NCI-H187 treated with DMSO at 0.1 percent for 48 hours (cell line): ENCODE measurements at places on chromosomes 11 and 22.

GRCh38 chr22:37472418-37473006 lies 13.7 kb downstream of the MFNG start:
- no peak for DNase-seq

DNA sequence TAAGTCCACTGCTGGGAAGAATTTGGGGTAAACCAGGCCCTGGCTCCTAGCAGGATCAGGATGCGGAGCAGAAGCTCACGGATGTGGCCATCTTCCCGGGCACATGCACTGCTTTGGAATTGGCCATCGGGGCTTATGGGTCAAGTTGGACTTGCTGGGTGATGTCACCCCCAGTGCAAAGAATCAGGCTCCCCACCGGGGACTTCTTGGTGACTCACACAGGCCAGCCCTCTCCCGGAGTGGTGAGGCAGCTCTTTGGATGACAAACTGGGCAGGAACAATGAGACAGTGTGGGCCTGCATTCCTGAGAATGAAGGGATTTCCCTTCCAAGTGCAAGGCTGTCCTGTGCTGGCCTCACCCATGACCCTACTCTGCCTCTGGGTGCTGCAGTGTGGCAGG lies 128.8 kb upstream of the ANO1 start:
- no peak for DNase-seq

DNA sequence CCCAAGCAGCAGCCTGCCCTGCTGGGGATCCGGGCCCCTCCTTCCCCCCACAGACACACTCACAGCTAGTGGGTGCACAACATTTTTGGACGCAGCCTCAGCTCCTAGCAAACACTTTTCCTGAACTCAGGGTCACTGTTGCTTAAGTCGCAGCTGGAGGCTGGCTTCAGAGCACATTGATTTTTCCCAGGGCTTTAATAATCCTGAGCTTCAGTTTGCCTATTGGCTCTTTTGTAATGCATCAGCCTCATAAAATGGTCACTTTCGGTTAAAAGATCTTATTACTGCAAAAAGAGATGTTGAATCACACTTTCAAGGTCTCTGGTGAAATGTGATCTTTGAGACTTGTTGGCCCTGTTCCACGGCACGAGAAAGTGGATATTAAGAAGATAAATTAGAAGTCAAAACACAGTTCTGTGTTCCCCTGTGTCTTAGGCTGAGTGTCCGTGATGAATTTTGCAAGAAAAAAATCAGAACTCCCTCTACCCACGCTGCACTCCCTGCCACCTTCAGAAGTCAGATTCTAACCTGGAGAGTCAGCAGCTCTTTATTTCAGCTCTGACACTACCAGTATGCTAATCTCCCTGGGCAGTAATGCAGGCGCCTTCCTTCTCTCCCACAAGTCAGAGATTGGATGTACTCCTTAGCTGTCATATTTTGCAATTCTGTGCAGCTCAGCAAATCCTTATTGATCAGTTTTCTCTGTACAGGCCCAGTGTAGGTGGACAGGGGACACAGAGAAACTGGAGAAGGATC lies 158.2 kb upstream of the E2F8 start:
- no peak for DNase-seq

DNA sequence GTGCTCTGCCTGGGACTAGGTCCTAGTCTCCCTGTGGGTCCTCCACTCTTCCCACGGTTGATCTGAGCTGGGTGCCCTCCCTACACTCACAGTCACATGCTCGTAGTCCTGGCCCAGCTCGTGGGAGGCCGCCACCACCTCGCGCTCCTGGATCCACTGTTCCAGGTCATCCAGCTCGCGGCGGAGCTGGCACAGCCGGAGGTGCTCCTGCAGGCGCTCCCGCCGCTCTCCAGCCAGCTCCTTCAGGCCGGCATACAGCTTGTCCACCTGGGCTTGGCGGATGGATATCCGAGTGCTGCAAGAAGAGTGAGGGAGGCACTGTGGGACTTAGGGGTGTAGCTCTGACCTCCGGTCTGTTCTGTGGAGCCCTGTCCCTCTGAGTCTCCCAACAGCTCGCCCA lies 14.8 kb upstream of the RBM4B start:
- no peak for DNase-seq

- DNase-seq: no peak
Measured at GRCh38 chr11:14678350-14678749, 34.7 kb downstream of the PDE3B start.

DNA sequence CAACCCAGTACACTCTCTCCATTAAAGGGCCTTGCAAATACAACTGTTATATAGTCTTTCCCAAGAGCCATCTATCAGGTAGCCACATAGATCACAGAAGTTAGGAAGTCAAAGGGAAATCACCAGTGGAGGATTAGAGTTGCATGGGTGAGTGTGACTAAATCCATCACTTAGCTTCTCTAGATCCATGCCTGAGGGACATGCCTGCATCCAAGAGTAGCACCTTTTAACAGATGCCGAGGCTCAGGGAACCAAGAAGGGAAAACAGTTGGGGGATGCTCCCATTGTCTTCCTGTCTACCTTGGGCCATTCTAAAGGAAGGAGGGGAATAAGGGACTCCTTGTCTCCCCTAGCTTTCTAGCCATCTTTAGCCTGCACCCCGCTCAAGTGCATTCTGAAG lies 77.9 kb downstream of the XRRA1 start:
- no peak for DNase-seq

DNA sequence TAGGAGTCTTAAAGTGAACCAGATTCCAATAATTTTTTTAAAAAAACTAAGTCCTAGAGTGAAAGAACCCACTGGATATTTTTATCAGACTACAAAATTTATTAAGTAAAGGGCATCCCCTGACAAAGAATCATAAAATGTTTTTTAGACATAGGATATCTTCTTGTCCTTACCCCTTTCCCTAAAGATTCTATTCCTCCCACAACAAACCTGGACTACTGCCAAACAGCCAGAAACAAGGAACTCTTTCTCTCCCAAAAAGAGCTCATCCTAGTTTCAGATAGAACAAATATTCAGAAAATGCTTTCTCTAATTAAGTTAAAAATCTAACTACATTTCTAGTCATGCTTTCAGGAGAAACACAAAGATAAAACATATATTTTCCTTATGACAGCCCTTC lies 327.1 kb downstream of the FAM181B start:
- no peak for DNase-seq

DNA sequence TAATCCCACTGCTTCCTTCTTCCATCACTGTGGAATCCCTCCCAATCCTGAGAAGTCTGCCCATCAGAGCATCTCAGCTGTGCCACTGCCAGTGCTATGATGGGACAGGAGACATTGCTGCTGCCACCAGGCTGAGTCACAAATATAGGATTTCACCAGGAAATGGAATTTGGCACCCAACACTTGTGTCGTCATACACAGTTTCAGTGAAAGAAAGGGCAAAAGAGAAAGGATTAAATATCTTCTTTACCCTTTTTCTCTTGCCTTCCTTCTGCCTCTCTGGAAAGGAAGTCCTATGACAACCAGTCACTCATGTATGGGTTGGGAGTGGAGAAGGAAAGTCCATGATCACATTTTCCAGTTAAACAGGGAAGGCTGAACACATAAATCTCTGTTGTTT lies 133.4 kb downstream of the SPON1 start:
- DNase-seq: no peak

GRCh38 chr11:94882931-94883330 lies 90.4 kb downstream of the CWC15 start:
- DNase-seq: no peak

- no peak for DNase-seq
Measured at GRCh38 chr22:23752090-23752691, 1.3 kb upstream of the ZNF70 start.

- no peak for DNase-seq
Measured at GRCh38 chr11:23551706-23552105, 691.4 kb upstream of the CCDC179 start.

- DNase-seq: no peak
Measured at GRCh38 chr11:103895106-103895505, 141.3 kb upstream of the DDI1 start.

- DNase-seq: no peak
Measured at GRCh38 chr22:24390576-24390975, 36.8 kb upstream of the ADORA2A start.

DNA sequence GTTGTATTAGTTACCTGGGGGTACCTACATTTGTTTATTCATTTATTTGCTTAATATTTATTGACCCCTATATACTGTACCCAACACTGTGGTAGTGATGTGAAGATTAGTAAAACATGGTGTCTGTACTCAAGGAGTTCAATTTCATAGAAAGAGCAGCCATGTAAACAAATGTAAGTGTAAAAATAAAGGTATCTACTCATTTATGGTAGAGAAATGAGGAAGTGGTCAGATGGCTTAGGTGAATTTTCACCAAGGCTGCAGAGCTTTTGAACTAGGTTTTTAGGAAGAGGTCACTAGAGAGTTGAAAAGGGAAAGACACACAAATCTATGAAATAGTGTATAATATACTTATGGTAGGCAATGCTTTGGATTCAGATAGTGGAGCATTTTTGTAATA lies 11.1 kb downstream of the CTR9 start:
- no peak for DNase-seq

- no peak for DNase-seq
Measured at GRCh38 chr11:77130763-77131513, 2.9 kb downstream of the MYO7A start.

- no peak for DNase-seq
Measured at GRCh38 chr22:28983788-28984441, 77.7 kb downstream of the C22orf31 start.

DNA sequence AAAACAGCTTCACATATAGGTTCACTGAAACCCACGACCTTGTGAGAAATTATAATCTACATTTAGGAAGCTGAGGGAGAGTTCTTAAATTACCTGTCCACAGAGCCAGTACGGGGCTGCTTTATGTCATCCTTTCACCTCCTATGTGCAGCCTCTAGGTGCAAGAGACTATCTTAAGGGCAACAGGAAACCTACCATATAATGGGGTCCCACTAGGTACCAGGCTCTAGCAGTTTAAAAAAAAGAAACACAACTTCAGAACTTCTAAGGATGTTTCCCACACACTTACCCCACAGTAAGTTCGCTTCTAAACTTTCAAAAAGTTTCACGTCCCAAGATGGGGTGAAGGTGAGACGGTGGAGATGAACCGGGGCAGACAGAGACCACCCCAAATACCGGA lies 573 bp downstream of the STK33 start:
- DNase-seq: no peak

DNA sequence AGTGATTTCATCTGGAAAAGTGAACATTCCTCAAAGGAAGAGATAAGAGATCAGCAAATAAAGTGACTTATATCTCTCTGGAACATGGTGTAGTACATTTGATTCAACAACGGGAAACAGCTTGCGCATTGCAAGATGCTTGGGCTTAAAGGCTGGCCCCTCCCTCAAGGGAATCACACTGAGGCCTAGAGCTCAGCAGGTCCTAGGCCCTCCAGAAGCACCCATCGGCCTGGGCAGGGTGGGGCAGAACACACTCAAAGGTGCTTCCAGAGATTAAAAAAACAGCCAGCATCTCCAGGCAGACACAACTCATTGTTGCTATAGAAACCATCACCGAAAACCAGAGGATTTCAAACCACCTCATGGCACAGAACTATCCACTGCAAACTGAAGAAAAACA lies 69.0 kb upstream of the ARFGAP3 start:
- no peak for DNase-seq

DNA sequence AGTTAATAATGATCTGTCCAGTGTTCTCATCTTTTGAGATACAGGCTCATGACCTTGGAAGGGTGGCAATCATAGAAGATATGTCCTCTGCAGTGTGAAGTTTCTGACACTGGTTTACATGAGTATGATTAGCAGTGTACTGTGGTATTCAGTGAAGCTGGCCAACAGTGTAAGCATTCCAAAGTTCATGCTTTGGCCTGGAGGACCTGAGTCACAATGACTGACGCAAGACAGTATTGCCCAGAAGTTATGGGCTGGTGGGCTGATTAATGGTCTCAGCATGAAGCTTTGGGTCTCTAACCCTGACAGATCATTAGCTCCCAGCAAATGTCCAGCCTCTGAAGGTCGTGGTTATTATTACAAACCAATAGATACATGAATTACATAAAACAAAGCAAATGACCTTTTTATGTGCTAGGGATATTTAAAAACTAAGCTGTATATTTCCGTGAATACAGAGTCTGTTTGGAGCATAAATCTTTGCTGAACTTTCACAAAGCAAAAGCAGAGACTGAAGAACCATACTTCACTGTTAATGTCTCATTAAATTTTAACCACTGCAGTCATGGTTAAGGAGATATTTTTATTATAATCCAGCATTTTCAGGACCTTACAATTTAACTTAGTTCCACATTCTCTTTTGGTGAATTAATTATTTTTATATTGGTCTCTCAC lies 28.3 kb upstream of the USP47 start:
- no peak for DNase-seq

GRCh38 chr22:38180841-38181452 lies 683 bp downstream of the PLA2G6 start:
- DNase-seq: no peak

GRCh38 chr11:64918017-64918416 lies 1.0 kb upstream of the ATG2A start:
- DNase-seq: no peak

DNA sequence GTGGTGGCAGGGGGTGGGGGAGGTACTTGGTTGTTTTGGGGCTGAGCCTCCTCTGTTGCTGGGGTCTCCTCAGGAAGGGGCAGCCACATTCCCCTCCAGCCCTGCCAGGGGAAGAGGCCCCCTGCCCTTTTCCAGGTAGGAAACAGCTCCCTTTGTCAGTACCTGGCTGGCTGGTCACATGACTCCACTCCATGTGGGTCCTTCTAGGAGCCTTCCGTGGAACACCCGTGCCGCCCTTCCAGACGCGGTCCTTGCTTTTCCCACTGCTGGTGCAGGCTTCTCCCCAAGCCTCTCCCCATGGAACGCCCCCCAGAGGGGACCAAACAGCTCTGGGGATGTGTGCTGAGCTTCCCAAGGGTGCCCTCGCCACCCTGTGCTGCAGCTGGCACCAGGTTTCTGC lies 19.9 kb downstream of the IFT27 start:
- no peak for DNase-seq

- no peak for DNase-seq
Measured at GRCh38 chr11:110857892-110858546, 145.8 kb upstream of the ARHGAP20 start.

GRCh38 chr11:128809128-128809527 lies 58.0 kb downstream of the KCNJ1 start:
- DNase-seq: no peak

- no peak for DNase-seq
Measured at GRCh38 chr11:117090111-117090706, 8.0 kb downstream of the SIK3 start.

DNA sequence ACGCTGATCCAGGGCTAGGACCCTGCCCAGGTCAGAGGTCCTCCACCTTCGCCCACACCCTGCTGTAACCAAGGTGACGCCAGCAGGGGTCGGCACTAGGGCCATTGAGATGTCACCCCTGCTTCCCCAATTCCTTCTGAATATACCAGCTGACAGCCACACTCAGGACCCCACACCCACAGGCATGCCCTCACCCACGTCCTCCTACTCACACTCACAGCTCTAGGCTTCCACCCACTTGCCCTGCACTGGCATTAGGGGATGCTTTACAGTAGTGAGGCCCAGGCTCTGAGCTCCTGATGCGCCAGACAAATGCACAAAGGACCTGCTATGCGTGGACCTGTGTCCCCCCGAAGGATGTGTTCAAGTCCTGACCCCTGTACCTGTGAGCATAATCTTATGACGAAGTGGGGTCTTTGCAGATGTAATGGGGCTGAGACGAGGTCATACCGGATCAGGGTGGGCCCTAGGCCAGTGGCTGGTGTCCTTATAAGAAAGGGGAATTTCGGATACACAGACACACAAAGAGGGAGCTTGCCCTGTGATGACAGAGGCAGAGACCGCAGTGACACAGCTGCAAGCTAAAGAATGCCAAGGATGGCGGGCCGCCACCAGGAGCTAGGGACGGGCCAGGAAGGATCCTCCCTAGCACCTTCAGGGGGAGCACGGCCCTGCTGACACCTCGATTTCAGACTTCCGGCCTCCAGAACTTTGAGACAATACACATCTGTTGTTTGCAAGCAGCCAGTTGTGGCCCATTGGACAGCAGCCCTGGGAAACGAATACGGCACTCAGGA lies 11.2 kb downstream of the WNT11 start:
- no peak for DNase-seq
